ENCODE measurements at places on chromosomes 16 and 17.
A peak's percentile ranks its signal among the peaks of the same experiment; 100 is the strongest.

- no peak for DNase-seq
These were observed 230.1 kb upstream of the CCL2 start for GRCh38 chr17:34024806-34025551.

GRCh38 chr17:1446201-1446600 is 9.8 kb downstream of the CRK start:
- no peak for DNase-seq

DNA sequence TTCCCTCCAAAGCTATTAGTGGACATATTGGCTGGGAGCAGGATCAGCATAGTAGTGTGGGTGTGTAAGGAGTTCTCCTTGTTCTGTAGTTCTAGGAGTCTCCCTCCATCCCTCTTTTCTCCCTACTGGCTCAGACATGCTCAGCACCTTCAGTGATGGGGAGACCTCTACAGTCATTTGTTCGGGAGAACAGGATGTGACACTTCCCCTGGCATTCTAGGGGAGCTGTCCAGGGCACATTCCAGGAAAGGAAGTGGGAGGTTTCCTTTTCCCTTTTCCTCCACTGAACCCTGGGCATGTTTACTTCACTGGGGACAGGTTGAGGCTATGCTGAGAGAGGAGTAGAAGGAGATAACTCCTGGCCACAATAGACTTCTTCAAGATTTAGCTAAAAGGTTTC is 86.5 kb downstream of the MYH13 start:
- DNase-seq: no peak

DNA sequence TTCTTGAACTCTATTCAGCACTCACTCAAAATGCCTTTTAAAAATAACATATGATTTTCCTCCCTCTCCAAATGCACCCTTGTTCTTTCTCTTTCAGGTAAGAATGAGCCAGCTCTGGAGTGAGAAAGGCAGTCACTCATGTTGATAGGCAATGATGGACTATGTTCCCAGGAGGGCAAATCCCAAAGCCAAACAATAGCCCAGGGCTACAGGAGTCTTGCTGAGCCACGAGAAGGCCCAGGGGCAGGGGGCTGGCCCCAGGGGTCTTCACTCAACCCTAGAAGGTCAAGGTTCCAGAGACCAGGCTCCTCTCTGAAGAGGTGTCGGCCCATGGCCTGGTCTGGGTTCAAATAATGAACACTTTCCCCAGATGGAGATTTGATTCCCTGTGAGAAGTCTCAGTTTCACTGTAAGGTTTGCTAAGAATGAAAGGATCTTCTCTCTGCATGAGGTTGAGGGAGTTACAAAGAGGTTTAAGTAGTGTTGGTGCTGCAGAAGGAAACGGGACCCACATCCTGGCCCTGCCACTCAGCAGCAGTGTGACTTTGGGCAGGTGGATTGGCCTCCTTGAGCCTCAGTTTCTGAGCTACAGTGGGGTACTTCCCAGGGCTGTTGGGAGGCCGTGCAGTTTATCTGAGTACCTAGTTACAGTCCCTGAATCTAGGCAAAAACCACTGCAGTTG is 49.0 kb downstream of the RTN4RL1 start:
- DNase-seq: no peak

DNA sequence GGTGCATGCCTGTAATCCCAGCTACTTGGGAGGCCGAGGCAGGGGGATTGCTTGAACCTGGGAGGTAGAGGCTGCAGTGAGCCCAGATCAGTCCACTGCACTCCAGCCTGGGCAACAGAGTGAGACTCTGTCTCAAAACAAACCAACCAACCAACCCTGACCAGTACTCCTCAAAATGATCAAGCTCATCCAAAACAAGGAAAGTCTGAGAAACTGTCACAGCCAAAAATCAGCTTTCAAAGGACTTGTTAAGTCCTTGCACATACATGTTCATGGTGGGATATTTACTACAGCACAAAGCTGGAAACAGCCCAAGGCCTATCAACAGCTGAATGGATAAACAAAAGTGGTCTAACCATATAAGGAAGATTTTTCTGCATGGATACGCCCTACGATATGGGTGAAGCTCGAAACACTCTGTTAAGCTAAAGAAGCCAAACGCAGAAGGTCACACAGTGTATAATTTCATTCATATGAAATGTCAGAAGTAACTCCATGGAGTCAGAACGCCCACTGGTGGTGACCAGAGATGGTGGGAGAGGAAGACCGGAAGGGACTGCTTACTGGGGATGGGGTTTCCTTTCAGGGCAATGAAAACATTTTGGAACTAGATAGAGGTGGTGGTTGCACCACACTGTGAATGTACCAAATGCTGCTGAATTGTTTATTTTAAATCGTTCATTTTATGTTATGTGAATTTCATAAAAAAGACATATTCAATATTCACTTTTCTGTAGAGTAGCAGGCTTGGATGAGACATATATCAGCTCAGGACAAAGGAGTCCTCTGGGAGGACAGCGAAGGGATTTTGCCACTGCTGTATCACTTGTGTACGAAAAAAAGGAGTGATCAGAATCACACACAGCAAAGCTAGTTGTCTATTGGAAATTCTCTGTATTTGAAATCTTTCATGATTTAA is 17.7 kb downstream of the CCL17 start:
- no peak for DNase-seq

DNA sequence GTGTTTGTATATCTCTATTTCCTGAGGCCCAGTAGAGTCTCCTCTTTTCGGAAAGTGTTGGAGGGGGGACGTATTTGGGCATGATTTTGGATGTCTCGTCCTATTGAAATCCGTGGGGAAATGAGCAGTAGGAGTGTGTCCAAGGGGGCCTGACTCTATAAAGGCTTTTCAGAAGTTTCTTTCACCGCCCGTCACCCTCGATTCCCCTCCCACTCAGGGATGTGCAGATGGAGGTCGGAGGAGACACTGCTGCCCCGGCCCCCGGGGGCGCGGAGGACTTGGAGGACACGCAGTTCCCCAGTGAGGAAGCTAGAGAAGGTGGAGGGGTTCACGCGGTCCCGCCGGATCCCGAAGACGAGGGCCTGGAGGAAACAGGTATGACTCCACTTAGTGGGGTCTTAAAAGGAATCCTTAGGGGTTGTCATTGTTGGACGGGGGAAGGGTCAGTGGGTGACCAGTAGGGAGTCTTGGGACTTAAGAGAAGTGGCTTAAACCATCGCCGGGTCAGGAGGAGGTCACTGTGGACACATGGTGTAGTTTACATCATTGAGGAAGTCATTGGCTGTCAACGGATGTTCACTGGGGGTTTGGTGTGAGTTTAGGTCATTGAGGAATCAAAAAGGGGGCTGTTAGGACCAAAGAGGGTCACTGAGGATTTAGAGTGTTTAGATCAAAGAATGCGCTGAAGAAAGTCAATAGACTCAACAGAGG is 424 bp downstream of the MON1B start:
- no peak for DNase-seq

DNA sequence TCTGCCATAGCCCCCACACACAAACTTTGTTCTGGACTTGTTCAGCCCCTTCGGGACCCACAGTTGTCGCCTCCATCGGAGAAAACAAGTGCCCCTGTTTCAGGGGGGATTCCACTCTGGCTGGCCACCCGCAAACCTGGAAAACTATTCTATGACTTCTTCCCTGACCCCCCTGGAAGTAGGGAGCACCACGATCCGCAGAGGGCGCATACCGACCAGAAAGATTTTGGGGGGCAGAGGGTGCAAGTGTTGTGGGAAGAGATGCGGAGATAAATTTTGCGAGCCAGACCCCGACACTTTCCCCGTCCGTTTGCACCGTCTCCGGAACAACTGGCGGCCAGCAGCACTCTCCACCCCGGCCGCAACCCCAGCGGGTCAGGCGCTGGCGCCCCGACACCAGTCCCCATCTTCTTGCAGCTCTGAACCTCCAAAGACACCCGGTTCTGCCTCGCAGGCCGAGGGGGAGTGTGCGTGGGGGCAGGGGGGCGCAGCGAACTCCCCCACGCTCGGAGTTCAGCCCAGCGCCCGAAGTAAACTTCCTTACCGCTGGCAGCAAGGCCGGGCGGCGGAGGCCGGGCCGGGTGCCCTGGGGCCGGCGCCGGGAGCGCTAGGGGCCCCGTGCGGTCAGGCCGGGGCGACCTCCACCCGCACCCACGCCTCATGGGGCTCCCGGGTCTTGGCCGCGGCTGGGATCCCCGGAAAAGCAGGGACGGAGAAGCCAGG is 744 bp downstream of the SALL1 start:
- no peak for DNase-seq

GRCh38 chr17:27512031-27512430 is 55.8 kb downstream of the KSR1 start:
- DNase-seq: no peak

- no peak for DNase-seq
These were observed at the start of gene ZDHHC1 for GRCh38 chr16:67415872-67416793. ZDHHC1 (minus strand) TSS chr16:67416477; CDS start chr16:67407775, 8,702 bp downstream.

GRCh38 chr17:73291260-73291801 is 20.5 kb downstream of the CDC42EP4 start:
- peak; percentile 86 for DNase-seq

DNA sequence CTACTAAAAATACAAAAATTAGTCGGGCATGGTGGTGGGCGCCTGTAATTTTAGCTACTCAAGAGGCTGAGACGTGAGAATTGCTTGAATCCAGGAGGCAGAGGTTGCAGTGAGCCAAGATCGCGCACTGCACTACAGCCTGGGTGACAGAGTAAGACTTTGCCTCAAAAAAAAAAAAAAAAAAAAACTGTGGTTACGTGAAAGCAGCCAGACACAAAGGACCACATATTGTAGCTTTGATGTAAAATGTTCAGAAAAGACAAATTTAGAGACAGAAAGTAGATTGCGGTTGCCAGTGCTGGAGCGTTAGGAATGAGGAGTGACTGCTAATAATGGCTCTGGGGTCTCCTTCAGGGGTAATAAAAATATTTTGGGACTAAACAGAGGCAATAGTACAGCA is 4.0 kb upstream of the MEAK7 start:
- DNase-seq: no peak
